ENCODE measurements at places on chromosomes 5 and 9.

- DNase-seq = no peak
Measured at GRCh38 chr9:131396626-131397025, 2.7 kb downstream of the PRRC2B start.

DNA sequence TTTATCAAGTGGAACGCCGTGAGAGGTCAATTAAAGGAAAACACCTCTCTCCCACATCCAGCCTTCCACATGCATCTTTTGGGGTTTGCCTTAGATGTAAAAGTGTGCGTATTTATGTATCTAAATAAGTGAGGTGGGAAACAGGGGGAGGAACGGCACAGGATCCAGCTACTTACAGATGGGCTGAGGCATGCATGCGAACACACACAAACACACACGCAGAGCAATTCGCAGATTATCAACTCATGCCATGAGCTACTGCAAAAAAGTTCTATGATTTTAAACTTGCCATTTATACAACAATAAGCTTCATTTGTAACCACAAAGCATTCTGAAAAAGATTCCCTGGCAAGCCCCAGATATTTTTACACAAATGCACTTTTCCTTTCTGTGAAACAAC is 242.1 kb downstream of the BNC2 start:
- no peak for DNase-seq

- no peak for DNase-seq
Measured at GRCh38 chr5:76642390-76643040, 19.3 kb upstream of the F2RL2 start.

GRCh38 chr9:89410641-89411350 is 87.1 kb downstream of the SEMA4D start:
- DNase-seq = no peak

DNA sequence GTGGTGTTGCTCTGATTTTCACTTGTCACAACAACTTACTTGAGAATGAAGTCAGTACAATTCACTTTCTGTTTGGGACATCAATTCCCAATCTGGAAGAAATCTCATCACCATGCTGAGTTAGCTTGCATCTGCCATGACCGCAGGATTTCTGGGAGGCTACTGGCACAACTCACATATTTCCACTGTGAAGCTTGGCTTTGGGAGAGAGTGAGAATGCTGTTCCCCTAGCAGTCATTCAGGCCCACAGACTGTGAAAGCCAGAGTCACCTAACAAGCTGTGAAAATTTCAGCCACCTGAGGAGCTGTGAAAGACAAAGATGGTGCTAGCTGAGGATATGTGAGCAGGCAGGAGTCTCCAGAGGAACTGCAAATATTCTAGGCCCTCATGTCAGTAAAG is 365.2 kb upstream of the TUSC1 start:
- DNase-seq = no peak

GRCh38 chr5:64746446-64746845 is 22.0 kb downstream of the SREK1IP1 start:
- DNase-seq = no peak

- DNase-seq = no peak
Measured at GRCh38 chr9:8613346-8613825, 813.8 kb upstream of the DMAC1 start.

DNA sequence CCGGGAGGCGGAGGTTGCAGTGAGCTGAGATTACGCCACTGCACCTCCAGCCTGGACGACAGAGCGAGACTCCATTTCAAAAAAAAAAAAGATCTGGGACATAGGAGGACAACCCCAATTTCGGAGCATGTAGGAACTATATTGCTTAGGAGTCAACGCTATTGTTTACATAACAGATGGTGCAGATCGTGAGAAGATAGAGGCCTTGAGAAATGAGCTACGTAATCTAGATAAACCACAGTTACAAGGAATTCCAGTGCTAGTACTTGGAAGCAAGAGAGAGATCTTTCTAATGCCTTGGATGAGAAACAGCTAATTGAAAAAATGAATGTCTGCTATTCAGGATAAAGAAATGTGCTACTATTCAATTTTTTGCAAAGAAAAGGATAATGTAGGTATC is 20.3 kb downstream of the TBC1D2 start:
- no peak for DNase-seq

GRCh38 chr5:61394078-61394704 is 62.1 kb downstream of the ZSWIM6 start:
- no peak for DNase-seq

DNA sequence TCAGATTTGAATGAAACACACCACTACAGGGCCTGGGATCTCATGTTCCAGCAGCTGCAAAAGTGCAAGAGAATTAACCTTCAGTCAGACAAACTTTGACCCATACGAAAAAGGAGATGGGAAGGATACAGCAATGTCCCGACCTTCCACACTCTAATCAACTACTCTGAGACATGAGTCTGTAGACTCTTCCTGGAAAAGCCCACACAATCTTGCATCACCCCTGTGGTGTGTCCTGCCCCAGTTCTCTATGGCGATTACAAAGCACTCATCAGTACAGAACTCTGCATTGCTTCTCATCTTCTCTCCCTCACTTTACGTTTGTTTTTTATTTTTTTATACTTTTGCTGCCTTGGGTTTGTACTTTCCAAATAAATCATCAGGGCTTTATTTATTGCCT is 241.0 kb upstream of the KIF2A start:
- DNase-seq = no peak

- no peak for DNase-seq
Measured at GRCh38 chr5:82847562-82847961, 229.6 kb downstream of the TMEM167A start.

GRCh38 chr9:4059437-4059836 is 240.4 kb downstream of the GLIS3 start:
- DNase-seq = no peak

DNA sequence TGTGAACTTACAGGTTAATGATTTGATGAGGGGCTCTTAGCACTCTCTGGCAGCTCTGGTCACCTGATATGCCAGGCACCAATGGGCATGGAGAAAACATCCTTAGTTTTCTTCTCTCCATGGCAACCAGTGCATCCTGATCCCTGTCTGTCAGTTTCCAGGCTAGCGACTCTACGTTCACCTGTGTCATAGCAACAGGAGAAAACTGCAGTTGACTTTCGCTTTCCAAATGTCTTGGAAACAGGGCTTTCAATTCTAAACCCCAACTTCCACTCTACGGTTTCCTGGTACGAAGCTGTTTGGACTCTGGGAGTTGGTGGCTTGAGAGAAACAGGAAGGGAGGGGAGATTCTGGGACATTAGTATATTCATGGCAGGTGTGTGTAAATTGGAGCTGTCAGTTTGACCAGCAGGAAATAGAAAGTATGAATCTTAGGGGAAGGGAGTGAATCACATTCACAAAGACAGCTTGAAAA is 74.4 kb downstream of the SLC28A3 start:
- no peak for DNase-seq

GRCh38 chr9:135487281-135488012 is 7.9 kb downstream of the PPP1R26 start:
- DNase-seq = no peak

GRCh38 chr5:107486489-107486888 is 184.2 kb downstream of the EFNA5 start:
- DNase-seq = peak; percentile 29

DNA sequence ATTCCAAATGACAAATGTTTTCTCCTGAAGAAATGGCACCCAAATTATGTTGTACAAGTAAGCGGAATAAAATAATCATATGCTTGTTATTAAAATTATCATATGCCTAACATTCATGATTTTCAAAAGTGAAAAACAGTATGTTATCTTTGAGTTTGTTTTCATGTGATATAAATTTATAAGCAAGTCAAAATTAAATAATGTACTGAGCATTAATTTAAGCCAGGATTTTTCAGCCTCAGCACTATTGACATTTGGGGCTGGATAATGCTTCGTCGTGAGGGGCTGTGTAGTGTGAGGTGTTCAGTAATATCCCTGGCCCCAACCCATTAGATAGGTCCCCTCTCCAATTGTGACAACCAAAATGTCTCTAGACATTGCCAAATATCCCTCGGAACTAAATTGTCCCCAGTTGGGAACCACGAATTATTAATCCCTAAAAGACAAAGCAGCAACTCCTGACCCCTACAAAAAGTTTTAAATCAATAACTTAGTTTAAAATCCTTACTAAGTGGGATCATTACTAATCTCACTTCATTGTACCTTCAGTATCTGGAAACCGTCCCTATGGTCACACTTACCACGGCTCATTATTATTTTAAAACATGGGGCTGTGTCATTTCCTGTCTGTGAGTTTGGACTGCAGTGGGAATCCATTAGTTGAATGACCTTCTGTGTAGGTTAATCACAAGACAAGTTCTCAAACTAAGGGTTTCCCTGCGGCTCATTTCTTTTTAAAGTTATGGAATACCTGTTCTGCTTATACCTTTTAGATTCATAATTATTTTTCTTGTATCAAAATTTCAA is 1.3 kb upstream of the NNT start:
- DNase-seq = no peak

GRCh38 chr5:43190755-43191603 is 1.0 kb upstream of the NIM1K start:
- no peak for DNase-seq

GRCh38 chr5:76978869-76979268 is 26.0 kb downstream of the CRHBP start:
- no peak for DNase-seq

DNA sequence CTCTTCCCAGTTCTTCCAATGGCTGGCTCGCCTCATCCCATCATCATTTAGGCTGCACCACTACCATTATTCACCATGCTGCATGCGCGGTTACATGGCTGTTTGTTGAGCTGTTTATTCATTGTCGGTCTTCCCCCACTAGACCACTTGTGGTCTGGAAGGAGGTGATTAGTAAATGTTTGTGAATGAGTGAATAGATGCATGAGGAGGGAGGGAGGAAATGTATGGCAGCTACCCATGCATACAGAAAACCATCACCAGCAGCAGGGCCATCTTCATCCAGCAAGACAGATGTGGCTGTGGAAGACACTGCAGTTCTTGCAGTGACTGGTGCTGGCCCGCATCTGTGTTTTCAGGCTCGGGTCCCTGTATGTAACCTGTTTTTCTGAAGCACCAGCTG is 113.3 kb upstream of the SAP30L start:
- no peak for DNase-seq
